GM13976 (cell line): ENCODE measurements at places on chromosomes 5 and 9.

DNA sequence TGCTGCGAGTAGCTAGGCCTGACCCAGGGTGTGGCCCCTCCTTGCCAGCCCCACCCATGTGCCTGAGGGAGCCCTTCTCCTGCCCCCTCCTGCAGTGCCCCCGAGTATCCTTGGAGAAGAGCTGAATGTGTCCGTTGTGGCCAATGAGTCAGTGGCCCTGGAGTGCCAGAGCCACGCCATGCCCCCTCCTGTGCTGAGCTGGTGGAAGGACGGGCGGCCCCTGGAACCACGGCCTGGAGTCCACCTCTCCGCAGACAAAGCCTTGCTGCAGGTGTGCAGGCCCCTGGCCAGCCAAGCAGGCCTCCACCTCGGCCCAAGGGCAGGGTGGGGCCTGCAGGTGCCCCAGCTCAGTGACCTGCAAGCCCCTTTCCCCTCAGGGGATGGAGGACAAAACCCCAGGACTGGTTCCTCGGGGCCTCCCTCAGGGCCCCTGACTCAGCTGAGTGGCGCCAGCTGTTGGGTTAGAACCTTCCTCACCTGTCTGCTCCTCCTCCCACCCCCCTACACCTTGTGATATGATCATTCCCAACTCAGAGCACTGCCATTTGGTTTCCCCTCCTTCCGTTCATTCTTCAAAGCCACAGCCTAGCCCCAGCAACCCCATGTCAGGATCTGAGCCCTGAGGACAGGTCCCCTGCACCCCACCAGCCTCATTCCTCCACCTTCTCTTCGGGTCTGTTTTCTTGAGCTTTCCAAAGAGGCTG is 80.0 kb upstream of the ASS1 start:
- DNase-seq = no peak

GRCh38 chr9:111152614-111153406 is 114.5 kb upstream of the LPAR1 start:
- no peak for DNase-seq

- DNase-seq = no peak
Measured at GRCh38 chr9:21205204-21205603, 1.7 kb downstream of the IFNA10 start.

DNA sequence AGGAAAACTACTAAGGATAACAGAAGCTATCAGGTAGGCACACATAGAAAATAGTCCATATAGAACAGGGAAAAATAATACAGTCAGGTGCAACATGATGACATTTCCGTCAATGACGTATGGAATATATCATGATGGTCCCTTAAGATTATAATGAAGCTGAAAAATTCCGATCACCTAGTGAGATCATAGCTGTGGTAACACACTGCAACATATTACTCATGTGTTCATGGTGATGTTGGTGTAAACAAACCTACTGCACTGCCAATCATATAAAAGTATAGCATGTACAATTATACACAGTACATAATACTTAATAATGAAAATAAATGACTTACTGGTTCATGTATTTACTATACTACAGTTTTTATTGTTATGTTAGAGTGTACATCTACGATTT is 60.0 kb downstream of the MEGF9 start:
- no peak for DNase-seq

DNA sequence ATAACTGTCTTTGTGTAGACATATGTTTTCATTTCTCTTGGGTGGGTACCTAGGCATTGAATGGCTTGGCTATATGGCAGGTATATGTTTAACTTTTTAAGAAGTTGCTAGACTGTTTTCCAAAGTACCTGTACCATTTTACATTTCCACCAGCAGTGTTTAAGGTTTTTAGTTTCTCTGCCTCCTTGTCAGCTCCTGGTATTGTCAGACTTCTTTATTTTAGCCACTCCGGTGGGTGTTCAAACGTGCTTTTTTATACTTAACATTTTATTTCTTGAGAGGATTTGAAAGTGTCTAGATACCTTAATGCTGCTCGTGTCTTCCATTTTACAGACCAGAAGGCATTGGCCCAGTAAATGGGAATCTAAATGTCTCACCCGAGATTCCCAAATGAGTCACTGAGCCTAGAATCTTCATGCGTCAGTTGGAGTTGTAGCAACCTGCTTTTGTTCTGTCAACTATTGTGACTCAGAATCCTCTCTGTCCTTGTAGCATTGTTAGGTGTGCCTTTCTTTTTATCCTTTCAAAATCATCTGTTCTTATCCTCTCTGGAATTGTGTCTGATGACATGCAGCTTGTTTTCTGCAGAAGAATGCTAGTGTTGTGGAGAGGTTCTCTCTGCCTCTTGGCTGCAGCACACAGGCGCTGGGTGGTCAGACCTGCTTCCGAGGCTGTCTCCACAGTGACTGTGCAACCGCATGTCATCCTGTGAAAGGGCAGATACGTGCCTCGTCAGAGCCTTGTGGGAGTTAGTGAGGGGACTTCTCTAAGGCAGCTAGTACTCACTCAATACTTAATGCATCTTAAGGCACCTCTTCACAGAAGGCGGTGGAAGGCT is 291.8 kb downstream of the AOPEP start:
- DNase-seq = no peak

GRCh38 chr5:135328128-135328687 is 70.8 kb downstream of the MACROH2A1 start:
- DNase-seq = no peak

DNA sequence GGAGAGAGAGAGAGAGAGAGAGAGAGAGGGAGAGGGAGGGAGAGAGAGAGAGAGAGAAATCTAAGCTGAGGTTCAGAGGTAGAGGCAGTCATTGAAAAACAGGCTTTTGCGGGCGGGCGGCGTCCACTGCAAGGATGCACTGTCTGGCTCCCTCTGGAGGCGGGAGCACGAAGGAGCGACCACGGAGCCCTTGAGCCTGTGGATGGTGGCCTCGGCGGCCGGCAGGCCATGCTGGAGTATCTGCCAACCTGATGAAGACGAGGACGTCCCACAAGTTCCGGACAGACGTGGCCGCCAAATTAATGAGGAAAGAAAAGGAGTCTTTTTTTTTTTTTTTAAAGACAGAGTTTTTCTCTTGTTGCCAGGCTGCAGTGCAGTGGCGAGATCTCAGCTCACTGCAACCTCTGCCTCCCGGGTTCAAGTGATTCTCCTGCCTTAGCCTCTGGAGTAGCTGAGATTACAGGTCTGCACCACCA is 2.2 kb upstream of the CCDC125 start:
- DNase-seq = peak; percentile 80

GRCh38 chr9:70559102-70559501 is 144.6 kb upstream of the KLF9 start:
- DNase-seq = no peak

GRCh38 chr5:160496784-160497183 is 75.1 kb downstream of the PTTG1 start:
- DNase-seq = no peak

- DNase-seq = no peak
Measured at GRCh38 chr5:155728146-155728856, 598.7 kb upstream of the SGCD start.
